ENCODE measurements at places on chromosomes 13 and 19.

DNA sequence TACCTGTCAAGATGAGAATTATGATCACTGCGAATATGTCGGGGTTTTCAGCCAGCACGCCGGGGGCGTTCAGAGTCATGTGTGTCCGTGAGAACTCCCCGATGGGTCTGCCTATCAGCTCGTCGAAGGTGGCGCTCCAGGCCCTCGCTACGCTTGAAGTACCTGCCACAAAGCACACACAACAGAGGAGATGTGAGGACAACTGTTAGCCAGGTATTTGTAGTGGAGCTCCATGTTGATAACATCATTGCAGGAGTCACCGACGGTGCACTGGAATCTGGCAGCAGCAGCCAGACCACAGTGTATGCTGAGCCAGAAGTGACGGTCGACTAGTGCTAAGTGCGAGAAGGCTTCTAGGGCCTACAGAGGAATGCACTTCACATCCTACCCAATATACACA lies 62.7 kb downstream of the SLC7A1 start:
- no peak for DNase-seq

- DNase-seq, result no peak
Measured at GRCh38 chr13:112934078-112934477, 34.9 kb upstream of the MCF2L start.

DNA sequence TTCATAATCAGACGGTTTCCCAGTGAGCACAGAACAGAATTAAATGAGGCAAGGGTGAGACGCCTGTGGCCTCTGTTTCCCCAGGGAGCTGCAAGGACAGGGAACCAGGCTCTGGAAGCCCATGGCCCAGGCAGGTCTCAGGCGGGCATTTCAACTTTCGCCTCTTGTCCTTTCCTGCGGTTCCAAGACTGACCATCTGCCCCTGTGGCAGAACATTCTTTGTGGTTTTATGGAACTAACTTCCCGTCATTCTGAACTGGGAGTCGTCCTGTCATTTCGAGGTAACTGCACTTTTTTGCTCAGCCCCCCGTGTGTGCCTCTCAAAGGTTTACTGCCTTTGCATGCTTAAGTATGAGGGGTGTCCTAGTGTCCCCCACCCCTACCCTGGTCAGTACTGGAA lies 70.9 kb downstream of the KL start:
- no peak for DNase-seq

GRCh38 chr13:66520511-66521355 lies 709.4 kb downstream of the PCDH9 start:
- no peak for DNase-seq

DNA sequence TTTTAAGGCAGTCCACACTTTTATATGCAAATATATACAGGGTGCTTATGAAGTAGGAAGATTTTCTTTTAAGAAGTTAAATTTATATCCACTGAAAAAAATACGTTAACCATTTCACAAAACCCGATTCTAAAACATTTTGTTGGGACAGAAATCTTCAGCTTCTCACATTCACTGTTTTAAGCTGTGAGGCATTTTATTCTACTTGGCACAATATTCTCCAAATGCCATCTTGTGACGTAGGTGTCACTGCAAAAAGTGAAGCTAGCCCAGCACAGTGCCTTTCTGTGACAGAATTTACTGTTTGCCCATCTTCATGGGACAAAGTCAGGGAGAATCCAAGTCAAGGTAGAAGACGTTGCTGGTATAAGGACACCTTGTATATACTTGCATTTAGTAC lies 94.5 kb upstream of the SLC15A1 start:
- DNase-seq, result no peak

All from activated gamma-delta T cell (primary cell).